ENCODE measurements at places on chromosomes 2 and 18. TPM values are rescaled to one million over a fixed set of nuclear protein-coding genes. Genes with fewer than 3 reads are reported as not detected.

SETBP1 gene
- 71.7 TPM for total RNA-seq

UGT1A8 gene
- not detected for total RNA-seq

FAM228A gene
- total RNA-seq = 0.76 TPM

NT5C1B gene
- not detected for total RNA-seq

GDF7 gene
- total RNA-seq = 12.5 TPM

YWHAQ gene
- total RNA-seq = 262 TPM

PARD6G gene
- 1.9 TPM for total RNA-seq

- H3K4me1 ChIP-seq = no peaks in the 10 kb centered on the region
- H3K4me3 ChIP-seq = no peak overlapping the region
- no peaks in the 10 kb centered on the region for H3K27me3 ChIP-seq
- no peaks in the 10 kb centered on the region for H3K36me3 ChIP-seq
- no peak for DNase-seq
Observed at GRCh38 chr2:74886811-74887210, 52.9 kb downstream of the HK2 start.

DNA sequence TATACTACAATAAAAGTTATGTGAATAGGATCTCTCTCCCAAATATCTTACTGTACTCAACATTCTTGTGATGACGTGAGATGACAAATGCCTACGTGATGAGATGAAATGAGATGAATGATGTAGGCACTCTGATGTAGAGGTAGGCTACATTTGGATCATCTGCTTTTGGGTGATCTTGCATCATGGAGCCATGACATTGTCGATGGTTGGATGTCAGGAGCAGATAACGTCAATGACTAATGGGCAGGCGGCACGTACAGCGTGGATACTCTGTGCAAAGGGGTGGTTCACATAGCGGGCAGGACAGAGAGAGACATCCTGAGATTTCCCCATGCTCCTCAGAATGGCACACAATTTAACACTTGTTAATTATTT is 40.8 kb upstream of the PPP1R1C start:
- no peak overlapping the region for H3K4me3 ChIP-seq
- H3K27ac ChIP-seq = no peak overlapping the region
- H3K27me3 ChIP-seq = no peaks in the 10 kb centered on the region
- no peaks in the 10 kb centered on the region for H3K4me1 ChIP-seq

DNA sequence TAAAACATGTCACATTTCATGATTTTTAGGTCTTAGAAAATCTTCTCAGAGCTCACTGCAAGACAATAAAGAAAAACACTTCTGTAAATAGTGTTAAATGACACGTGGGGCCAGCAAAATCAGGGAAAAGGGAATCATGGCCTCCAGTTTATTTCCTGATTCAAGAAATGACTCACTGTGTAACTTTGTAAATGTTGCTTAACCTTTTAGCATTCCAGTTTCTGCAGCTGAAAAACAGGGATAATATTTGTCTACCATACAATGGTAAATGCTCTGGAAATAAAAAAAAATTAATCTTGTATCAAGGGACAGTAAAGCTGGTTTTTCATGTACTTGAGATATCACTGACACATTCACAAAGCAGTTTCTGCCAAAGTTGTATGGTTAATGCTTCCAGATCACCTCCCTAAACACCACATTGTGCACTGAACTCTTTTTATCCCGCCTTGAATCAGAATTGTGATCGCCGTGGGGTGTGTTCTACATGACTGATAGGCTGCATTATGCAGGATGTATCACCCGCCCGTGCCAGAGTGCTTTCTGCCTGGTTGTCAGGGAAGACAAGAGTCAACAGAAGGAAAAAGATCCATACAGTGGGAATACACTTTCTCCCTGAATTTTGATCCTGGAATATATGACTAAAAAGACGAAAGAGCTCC is 238.8 kb downstream of the IKZF2 start:
- DNase-seq = no peak
- H3K4me3 ChIP-seq = no peak overlapping the region
- no peak overlapping the region for H3K27ac ChIP-seq
- H3K27me3 ChIP-seq = no peaks in the 10 kb centered on the region

DNA sequence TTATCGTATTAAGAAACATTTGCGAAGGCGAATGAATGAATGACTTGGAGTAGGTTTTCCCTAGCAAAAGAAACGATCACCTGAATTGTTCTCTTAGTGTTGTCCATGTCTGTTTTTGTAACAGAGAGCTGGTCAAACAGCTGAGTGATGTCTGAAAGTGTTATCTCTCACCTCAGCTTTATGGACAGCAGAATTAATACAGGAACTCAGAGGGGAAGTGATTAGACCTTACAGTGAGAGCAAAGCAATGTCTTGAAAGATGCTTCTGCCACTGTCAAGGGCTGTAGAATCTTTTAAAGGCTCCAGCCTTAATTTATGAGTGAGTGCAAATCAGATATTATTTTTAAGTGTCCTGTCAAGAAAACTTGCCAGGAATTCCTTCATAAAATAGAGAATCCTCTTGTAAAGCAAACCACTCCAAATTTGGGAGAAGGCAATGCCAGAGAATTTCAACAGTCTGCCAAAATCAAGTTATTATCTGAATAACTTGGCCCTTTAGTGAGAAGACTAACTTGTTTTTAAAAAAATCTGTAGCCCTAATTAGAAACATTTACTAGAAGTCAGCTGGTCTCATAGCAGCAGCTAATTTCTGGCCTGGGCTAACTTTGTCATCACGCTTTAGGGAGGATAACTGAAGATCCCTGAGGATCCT is 60.7 kb downstream of the CDC42EP3 start:
- H3K36me3 ChIP-seq = no peaks in the 10 kb centered on the region
- DNase-seq = peak; percentile 62
- no peak overlapping the region for H3K4me3 ChIP-seq

DNA sequence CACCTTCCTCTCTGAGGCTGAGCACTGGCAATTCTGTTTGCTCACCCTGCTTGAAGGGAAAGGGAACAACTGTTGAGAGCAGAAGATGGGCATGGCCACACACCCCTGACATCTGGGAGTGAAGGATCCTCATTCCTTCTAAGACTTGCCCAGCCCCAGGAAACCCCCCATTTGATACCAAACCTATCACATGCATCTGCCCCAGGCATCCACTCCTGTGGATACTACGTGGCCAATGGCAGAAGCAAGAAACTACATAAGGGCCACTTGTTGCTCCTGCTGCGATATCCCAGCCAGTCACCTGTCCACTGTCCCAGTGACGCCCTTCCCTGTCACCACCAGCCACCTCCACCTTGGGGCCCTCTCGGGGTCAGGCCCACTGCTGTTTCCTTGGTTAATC is 185.2 kb downstream of the SMAD2 start:
- no peak for DNase-seq
- no peak overlapping the region for H3K4me3 ChIP-seq
- H3K27me3 ChIP-seq = no peaks in the 10 kb centered on the region
- no peak overlapping the region for H3K27ac ChIP-seq

- no peaks in the 10 kb centered on the region for H3K4me1 ChIP-seq
- no peaks in the 10 kb centered on the region for H3K36me3 ChIP-seq
- H3K4me3 ChIP-seq = no peak overlapping the region
- no peak for DNase-seq
- H3K27me3 ChIP-seq = no peaks in the 10 kb centered on the region
- no peak overlapping the region for H3K27ac ChIP-seq
Observed at GRCh38 chr18:73549236-73549635, 598.4 kb downstream of the FBXO15 start.

- H3K4me1 ChIP-seq = no peaks in the 10 kb centered on the region
- H3K36me3 ChIP-seq = no peaks in the 10 kb centered on the region
- H3K27me3 ChIP-seq = no peaks in the 10 kb centered on the region
- H3K27ac ChIP-seq = no peak overlapping the region
- no peak overlapping the region for H3K4me3 ChIP-seq
Observed at GRCh38 chr18:58996131-58996641, 131.5 kb downstream of the ZNF532 start.

DNA sequence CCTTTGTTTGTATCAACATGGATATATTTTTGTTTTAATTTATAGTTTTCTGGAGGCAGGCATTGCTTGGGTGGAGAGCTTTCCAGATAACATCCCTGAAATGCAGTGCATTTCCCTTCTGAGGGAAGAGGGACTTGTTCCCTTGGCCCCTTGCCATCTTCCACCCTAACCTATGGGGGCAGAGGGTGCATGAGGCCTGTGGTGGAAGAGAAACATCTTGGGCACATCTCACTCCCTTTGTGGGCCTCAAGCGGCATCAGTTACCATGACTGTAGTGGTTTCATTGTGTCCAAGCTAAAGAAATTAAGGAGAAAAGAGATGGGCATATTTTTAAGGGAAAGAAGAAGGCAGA is 5.3 kb upstream of the RPL37A start:
- no peak overlapping the region for H3K27ac ChIP-seq
- H3K4me3 ChIP-seq = no peak overlapping the region
- DNase-seq = peak; percentile 27
- H3K27me3 ChIP-seq = no peaks in the 10 kb centered on the region

DNA sequence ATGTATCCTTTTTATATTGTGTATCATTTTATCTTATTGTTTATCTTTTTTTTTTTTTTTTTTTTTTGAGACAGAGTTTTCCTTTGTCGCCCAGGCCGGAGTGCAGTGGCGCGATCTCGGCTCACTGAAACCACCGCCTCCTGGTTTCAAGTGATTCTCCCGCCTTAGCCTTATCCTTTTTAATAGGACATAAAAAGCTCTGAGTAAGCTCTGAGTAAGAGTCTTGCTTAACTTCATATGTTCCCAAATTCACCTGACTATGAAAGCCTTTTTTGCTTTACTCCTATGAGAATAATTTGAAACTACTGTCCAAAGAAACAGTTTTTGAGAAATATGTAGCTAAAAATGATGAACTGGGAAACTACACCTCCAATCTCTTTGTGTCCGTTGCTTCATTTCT is 525.5 kb downstream of the IRS1 start:
- no peaks in the 10 kb centered on the region for H3K36me3 ChIP-seq
- no peak overlapping the region for H3K4me3 ChIP-seq
- H3K27ac ChIP-seq = no peak overlapping the region

DNA sequence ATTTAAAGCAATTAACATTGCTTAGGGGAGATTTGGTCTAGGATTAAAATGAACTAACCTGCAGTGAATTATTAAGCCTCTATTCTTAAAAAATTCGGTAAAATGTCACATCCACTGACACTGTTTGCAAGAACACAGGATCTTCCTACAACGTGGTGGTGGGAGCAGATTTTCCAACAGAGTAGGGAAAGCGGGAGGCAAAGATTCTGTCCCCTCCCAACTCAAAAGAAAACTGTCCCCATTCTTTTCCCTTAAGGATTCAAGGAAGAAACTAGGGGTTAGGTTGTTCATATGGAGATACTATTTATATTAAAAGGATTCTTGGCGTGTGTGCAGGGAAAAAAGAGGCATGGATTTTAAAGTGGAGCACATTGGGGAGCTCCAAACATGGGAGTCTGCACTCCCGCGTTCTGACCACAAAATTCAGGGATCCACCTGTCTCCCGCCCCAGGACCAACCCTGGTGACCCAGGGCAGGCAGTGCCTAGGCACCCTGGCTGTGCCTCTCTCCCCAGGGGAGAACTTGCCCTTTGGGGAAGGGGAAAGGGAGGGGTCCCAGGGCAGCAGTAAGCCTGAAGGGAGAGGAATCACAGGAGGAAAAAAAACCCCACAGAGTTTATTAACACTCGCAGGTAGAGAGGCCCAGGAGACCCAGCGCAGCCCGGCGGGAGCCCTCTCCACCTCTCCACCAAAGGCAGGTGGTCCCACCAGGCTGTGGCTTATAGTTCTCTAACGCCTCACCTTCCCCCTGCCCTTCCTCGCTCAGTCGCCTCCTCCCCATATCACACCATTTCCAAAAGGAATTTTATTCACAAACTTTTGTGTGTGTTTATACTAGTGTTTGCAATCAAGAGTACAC is 2.3 kb downstream of the PTGR3 start:
- H3K27ac ChIP-seq = no peak overlapping the region
- no peak for DNase-seq
- H3K36me3 ChIP-seq = peaks cover 1% of the 10 kb centered on the region
- peaks cover 5% of the 10 kb centered on the region for H3K4me1 ChIP-seq
- no peaks in the 10 kb centered on the region for H3K27me3 ChIP-seq

GRCh38 chr2:74037379-74037860 is 52.7 kb downstream of the TET3 start:
- no peak overlapping the region for H3K4me3 ChIP-seq
- DNase-seq = no peak
- no peak overlapping the region for H3K27ac ChIP-seq
- H3K4me1 ChIP-seq = peaks cover 4% of the 10 kb centered on the region
- no peaks in the 10 kb centered on the region for H3K27me3 ChIP-seq

- no peak overlapping the region for H3K27ac ChIP-seq
- no peaks in the 10 kb centered on the region for H3K4me1 ChIP-seq
- no peak overlapping the region for H3K4me3 ChIP-seq
- no peaks in the 10 kb centered on the region for H3K36me3 ChIP-seq
Observed at GRCh38 chr18:29326214-29326613, 1149.3 kb upstream of the CDH2 start.

DNA sequence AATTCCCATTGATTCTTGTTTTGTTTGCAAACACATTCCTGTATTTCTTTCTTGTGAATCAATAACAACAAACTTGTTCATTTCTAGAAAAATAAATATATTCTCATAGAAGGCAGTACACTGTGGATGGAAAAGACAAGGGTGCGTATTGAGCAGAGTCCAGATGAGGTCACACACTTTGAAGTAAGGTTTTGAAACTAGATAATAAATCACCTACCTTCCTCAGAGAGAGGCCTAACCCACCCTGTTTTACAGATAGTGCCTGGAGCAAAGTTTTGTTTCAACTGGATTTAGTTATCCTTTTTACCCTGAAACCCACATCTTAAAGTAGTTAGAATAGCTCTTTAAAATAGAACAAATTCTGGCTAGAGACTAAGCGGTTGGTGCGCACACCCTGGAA is 137.1 kb upstream of the PIEZO2 start:
- H3K4me3 ChIP-seq = no peak overlapping the region
- H3K27ac ChIP-seq = no peak overlapping the region
- no peaks in the 10 kb centered on the region for H3K4me1 ChIP-seq
- no peak for DNase-seq
- H3K27me3 ChIP-seq = no peaks in the 10 kb centered on the region

DNA sequence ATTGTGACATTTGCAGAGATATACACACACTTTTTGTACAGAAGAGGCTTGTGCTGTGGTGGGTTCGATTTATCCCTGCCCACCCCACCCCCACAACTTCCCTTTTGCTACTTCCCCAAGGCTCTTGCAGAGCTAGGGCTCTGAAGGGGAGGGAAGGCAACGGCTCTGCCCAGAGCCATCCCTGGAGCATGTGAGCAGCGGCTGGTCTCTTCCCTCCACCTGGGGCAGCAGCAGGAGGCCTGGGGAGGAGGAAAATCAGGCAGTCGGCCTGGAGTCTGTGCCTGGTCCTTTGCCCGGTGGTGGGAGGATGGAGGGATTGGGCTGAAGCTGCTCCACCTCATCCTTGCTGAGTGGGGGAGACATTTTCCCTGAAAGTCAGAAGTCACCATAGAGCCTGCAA is 40.0 kb downstream of the STEAP3 start:
- H3K27ac ChIP-seq = no peak overlapping the region
- no peaks in the 10 kb centered on the region for H3K36me3 ChIP-seq
- no peak for DNase-seq
- H3K4me3 ChIP-seq = no peak overlapping the region

Data from kidney (tissue), 22 donors.